ENCODE measurements at places on chromosomes 2 and 18.

- DNase-seq: peak; percentile 31
Observed at GRCh38 chr2:84894758-84895520, 10.5 kb upstream of the TMSB10 start.

- DNase-seq: no peak
Observed at GRCh38 chr18:42707080-42707479, 408.4 kb downstream of the RIT2 start.

- DNase-seq: no peak
Observed at GRCh38 chr2:239399921-239400595, 762 bp downstream of the HDAC4 start.

DNA sequence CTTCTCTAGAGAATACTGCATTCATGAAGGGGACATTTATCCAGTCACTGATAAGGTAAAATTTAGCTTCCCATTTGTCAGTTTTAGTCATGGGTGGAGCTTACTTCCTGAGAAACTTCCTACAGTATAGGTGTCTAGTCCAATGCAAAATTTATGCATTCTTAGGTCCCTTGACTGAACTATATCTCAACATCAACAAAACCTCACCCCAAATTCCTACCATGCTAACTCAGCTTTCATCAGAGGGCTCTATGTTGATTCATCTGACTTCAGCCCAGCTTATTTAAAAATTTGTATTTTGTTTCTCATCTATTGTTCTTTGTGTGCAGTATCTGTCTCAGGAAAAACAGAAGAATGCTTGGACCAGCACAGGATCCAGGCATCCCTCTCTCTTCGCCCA is 296.4 kb upstream of the ACVR2A start:
- peak; percentile 20 for DNase-seq

- DNase-seq: no peak
Observed at GRCh38 chr2:174247474-174248186, 702 bp downstream of the OLA1 start.

DNA sequence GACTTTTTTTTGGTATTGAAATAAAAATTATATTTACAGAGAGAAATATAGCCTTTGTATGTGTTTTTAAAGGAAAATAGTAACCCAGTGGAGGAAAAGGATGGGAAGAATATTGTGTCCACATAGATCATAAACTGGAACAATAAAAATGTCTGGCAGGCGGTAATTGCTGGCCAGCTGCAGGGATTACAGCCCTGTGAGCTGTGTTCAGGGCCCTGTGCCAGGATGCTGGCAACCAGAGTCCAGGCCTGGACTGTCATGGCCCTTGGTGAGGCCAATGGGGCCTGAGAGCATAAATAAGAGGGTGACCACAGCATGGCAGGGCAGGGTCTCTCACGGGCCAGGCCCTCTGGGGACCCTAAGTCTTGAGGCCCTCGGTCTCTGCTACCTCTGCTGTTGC is 171.2 kb downstream of the ACOXL start:
- DNase-seq: peak; percentile 9

Data from astrocyte of the hippocampus (primary cell).